Inflammatory macrophage (primary cell): ENCODE measurements at places on chromosomes 4 and X.

- DNase-seq = no peak
These were observed 37.6 kb downstream of the CTBP1 start for GRCh38 chr4:1211371-1211770.

GRCh38 chr4:24892278-24892677 lies 20.6 kb downstream of the CCDC149 start:
- no peak for DNase-seq

DNA sequence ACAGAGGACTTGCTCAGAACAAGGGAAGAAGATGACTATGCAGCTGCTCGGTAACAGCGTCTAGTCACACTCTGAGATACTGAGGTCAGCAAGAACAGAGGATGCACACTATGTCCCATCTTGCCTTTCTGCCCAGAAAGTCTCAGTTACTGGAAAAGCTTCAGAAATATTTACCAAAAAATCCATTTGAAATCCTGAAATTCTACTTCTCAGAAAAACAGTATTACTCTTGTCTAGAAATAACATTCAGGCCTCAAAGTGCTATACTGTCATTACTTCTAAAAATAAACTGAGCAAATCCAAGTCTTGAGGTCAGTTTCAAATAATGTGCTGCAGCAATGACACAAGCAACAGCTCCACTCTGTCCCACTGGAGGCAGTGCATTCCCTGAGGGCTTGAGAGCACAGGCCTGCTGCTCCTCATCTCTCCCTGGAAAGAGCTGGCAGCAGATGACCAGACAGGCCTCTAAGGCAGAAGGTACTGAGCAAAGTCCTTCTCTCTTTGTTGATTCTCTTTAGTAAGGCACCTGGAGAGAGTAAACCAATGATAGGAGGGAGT lies 76.9 kb downstream of the CAMK2D start:
- no peak for DNase-seq

- DNase-seq = no peak
These were observed 126.8 kb upstream of the PRDX4 start for GRCh38 chrX:23540532-23540931.
